ENCODE measurements at places on chromosomes 12 and 14.

GRCh38 chr12:124660851-124661250 lies 93.4 kb upstream of the NCOR2 start:
- DNase-seq: no peak

- no peak for DNase-seq
Observed at GRCh38 chr12:42299392-42300308, 26.2 kb downstream of the ZCRB1 start.

GRCh38 chr12:46773586-46774321 lies 52.0 kb downstream of the SLC38A4 start:
- no peak for DNase-seq

DNA sequence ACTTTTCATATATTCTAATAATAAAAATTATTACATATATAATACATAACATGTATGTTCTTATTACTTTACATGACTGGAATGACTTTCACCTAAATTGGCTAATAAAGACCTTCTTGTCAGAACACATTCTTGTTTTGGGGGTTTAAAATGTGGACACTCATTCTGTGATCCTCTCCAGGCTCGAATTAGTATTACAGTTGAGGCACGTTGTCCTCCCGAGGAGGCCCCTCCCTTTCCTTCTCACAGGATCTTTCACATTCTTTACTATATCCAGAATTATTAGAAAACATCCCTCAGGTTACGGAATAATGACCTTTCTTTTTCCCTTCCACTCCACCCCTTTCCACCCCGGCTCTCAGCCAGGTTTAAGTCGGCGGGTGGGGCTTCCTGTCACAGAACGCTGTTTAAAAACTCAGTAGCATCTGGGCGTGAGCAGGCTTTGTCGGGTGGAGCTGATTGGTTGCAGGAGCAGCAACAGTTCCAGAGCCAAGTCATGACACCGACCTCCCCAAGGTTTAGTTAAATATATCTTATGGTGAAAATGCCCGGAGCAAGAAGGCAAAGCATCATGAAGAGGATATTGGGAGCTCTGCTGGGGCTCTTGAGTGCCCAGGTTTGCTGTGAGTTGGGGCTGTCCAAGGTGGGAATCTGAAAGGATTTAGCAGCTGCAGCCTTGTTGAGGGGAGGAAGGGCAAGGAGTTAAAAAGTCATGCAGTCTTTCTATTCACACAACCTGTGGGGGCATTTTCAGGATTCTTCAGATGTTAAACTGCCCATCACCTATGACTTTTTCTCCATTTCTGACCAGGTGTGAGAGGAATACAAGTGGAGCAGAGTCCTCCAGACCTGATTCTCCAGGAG lies 396.7 kb upstream of the OR4E1 start:
- DNase-seq: no peak

DNA sequence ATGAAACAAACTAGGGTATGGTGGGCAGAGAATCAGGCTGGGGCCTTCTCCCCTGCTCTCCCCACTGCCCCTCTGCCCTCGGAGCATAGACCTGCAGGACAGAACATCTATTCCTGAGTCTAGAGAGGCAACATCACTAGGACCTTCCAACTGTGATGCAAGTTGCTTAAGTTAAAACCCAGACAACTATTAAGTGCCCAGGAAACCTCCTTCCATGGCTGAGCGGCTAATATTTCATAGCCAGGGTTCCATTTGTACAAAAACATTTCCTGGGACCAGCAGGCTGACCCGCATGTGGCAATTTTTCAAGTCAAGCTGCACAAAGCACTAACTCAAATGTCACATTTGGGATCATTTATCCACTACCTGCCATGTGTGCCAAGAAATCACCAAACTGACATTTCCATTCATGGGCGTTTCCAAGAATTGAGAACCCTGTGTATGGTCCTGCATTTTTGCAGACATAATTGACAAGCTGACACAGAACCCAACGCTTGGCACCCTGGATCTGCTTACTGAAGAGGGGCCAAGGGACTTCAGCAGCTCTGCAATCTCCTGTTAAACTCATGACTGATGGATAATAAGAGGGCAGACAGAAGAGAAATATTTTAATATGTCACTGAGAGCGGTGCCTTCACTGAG lies 32.7 kb downstream of the NT5DC3 start:
- DNase-seq: no peak

DNA sequence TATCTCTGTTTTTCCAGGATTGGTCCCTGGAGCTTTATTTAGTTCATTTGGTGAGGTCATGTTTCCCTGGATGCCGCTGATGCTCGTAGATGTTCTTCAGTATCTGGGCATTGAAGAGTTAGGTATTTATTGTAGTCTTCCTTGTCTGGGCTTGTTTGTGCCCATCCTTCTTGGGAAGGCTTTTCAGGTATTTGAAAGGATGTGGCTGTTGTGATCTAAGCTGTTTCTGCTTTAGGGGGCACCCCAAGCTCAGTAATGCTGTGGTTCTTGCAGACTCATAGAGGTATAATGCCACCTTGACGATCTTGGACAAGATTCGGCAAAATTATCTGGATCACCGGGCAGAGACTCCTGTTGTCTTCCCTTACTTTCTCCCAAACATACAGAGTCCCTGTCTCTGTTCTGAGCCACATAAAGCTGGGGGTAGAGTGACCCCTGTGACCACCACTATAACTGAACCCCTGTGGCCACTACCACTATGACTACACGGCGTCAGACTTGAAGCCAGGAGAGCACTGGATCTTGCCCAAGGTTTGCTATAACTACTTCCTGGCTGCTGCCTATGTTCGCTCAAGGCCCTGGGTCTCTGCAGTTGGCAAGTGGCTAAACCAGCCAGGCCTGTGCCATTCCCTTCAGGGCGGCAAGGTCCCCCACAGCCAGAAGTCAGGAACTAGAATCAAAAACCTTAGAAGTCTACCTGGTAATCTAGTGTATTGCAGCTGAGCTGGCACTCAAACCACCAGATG lies 40.9 kb downstream of the FGD4 start:
- DNase-seq: no peak

DNA sequence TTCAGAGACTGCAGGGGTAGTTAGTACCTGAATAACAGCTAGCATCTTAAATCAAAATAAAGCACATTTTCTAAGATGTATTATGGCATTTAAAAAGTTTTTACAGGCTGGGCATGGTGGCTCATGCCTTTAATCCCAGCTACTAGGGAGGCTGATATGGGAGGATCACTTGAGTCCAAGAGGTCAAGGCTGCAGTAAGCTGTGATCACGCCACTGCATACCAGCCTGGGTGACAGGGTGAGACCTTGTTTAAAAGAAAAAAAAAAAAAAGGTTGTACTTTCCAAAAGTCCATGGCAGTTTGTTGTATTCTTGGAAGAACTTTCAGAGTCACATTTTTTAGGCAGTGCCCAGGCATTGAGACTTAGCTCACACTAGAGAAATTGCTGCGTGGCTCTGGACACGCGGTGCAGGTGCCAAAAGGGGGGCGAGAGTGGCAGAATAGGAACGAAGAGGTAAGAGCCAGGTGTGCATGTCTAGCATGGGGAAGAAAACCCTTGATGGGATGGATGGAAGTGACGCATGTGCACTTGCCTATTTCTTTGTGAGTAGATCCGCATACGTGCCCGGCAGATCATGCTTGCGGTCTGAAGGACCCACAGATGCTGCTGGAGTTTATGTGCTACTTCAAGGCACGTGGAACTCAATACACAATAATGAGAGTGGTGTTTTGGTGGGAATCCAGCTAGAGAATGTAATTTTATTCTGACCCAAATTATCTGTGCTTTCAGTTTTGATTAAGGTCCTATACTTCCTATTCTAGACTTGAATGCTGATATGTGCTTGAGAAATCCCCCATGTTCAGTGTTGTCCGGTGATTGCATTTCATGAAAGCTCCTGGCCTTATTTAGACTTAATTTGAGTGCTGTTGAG lies 11.9 kb downstream of the ANKRD13A start:
- no peak for DNase-seq

DNA sequence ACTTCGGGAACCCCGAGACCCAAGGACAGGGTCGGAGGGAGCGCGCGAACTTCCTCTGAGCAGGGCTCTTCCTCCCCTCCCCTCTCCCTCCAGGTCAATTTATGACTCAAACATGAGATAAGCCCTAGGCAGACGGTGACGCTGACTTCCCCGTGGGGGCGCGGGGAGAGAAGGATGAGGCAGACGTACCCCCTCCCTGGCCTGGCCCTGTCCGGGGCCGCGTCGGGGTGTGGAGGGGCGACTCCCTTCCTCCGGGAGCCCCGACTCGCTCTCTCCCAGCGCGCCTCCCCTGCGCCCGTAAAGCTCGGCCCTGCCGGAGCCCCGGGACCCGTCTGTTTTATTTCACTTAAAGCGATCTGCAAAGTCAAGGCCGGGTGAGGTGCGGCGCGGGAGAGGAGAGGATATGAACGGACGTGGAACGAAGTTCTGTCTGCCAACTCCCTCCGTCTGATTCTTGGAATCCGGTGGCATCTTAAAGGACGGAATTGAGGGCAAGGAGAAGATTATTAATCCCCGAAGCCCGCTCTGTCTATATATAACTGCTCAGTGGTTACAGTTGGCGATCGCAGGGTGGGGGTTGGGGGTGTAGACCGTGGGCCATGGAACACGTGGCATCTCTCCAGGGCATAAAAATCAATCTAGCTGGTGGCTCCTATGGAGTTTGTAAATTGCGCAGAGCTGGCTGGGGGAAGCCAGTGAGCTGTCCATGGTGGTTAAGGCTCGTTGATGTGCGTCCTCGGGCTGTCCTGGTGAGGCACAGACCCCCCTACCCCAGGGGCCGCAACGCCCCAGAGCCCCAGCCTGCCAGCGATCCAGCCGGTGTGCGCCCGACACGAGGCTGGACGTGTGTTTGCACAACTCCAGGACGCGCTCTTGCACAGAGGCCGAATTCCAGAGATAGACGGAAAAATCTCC lies 2.9 kb upstream of the PTHLH start:
- no peak for DNase-seq

Data from NCI-H1930 (cell line).